ENCODE measurements at places on chromosomes 1 and 21.

DNA sequence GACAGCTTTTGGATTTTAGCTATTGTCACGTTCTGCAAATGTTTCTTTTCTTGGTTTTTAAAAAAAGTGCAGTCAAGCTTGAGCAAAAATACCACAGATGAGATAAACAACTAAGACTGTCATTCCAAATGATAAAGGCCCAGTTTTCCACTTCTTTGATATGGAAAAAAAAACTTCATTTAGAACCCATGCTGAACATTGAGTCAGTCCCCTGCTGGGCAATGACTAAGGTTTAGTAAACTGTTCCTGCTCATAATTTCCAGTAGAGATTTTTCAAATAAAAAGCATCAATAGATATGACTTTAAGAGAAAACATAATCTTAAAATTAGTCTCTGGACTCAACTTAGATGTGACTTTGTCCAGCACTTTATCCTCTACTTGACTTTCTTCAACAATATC lies 167.9 kb upstream of the C8B start:
- DNase-seq = no peak

DNA sequence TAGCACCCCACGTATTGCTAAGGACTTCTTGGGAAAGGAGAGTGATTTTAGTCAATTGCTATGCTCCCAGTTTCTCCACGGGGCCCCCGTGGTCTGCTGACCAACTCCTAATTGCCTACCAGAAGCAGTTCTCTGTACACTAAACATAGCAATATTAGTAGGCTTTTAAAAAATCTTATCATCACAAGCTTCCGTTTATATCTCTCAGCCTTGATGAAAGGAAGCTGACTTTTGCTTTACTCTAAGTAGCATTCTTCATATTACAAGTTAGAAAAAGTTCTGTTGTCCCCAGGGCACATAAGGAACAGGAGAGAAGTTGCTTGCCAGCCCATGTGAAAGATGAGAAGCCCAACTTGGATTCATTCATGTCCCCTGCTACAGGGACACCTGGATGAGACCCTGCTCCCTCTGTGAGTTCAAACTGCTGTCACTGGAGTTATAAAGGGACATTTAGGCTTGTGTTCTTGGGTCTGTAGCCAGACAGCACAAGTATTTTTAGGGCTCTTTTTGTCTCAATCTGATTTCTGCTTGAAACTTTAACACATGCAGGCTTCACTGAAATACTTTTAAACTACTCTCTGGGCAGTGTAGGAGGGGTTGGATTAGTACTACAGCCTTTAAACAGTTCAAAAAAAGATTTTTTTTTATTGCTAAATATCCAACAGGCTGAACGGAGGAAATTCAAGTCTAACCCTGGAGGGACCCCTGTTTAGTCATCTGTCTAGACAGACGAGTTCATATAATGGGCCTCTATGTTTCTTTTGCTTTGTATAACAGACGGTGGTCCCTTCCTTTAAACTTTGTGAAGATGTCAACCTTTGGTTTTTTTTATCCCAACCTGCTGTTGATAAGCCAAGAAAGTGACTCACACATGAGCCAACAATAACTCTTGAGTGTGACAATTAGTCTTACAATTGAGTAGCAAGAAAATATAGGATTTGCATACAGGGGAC lies 29.5 kb downstream of the TGFB2 start:
- no peak for DNase-seq

- DNase-seq = no peak
These were observed 8.3 kb downstream of the TNR start for GRCh38 chr1:175735144-175735543.

GRCh38 chr1:51649593-51650091 lies 32.8 kb downstream of the OSBPL9 start:
- DNase-seq = no peak

GRCh38 chr1:41122851-41123518 lies 101.5 kb upstream of the SLFNL1 start:
- no peak for DNase-seq

DNA sequence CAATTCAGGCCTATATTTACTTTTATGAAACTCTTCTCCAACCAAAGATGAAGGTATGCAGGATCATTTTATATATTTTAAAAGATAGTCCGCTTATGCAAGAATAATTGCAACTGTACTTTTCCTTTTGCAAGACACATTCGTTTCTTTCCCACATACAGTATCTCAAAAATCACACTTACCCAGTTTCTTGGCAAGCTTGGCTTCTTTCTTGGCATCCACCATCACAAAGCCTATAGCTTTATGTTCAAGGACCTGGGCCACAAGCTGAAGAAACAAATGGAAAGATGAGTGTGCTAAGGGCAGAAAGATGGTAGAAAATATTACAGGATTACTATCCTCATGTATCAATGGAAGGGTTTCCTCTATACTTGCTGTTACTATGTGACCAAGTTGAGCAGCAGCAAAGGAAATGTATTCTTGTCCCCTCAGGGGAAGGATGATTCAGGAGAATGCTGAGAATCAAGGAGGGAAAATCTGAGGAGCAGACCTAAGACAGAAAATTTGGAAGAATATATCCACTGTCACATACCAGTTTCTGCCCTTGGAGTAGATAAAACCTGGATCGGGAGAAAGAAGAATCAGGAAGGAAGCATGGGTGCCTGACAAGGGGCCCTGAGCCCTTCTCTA lies 23.8 kb downstream of the CASQ2 start:
- no peak for DNase-seq
